ENCODE measurements at places on chromosomes 6 and 20. TPM values are rescaled to one million over a fixed set of nuclear protein-coding genes. Genes with fewer than 3 reads are reported as not detected.
A peak's percentile ranks its signal among the peaks of the same experiment; 100 is the strongest.

- DNase-seq, result peak; percentile 21
Observed at GRCh38 chr20:44979090-44979621, 12.8 kb downstream of the STK4 start.

- no peak for DNase-seq
Observed at GRCh38 chr6:33609528-33609927, 11.6 kb upstream of the ITPR3 start.

GRCh38 chr6:103534095-103534494 lies 1325.6 kb downstream of the HACE1 start:
- DNase-seq, result no peak

- DNase-seq, result peak; percentile 51
Observed at GRCh38 chr6:56796196-56796532, 153.5 kb upstream of the DST start.

DNA sequence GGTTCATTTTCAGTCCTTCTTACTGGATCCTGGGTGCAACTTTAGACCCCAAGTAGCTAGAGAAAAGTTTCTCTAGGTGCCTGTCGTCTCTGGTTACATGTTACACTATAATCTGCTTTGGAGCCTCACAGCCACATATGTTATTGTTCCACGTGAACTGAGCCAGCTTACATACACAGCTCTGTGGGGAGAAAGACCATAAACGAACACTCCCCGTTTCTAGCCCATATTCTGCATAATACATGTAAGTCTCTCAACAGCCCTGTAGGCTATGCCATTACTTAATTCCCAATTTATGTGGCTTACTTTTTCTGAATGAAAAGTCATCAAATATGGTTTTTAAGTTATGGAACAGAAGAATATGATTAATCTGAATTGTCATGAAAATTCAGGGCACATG lies 233.8 kb downstream of the BCKDHB start:
- no peak for DNase-seq

DNA sequence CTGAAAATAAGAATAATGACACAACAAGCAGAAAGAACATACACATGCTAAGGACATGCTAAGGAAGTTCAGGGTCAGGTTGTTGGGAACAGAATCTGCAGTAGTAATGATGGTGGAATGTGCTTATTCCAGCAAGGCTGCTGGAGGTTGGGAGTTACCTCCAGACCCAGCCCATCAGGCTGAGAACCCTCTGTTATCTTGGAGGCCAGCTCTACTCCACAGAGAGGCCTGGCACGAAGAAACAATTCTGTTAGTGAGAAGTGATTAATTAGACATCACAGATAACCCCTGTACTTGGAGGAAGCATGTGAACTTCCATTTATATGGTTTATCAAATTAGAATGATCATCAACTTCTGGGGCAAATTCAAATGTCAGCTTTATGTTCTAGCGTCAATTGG lies 22.1 kb upstream of the ARHGAP18 start:
- DNase-seq, result no peak

DNA sequence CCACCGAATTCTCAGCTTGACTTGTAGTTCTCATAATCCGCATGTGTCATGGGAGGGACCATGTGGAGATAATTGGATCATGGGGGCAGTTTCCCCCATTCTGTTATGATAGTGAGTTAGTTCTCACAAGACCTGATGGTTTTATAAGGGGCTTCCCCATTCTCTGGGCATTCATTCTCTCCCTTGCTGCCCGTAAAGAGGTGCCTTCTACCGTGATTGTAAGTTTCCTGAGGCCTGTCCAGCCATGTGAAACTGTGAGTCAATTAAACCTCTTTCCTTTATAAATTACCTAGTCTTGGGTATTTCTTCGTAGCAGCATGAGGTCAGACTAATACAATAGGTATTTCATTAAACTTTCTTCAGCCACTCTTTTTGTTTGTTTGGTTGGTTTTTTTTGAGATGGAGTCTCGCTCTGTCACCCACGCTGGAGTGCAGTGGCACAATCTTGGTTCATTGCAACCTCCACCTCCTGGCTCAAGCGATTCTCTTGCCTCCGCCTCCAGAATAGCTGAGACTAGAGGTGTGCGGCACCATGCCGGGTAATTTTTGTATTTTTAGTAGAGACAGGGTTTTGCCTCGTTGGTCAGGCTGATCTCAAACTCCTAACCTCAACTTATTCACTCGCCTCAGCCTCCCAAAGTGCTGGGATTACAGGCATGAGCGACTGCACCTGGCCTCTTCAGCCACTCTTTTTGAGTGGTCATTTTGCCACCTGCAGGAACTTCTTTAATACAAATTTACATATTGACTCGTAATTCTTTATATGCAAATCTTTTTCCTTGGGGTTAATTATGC lies 36.3 kb downstream of the GSTA2 start:
- no peak for DNase-seq

GRCh38 chr20:62365814-62366369 lies 1.2 kb downstream of the LAMA5 start:
- no peak for DNase-seq

DNA sequence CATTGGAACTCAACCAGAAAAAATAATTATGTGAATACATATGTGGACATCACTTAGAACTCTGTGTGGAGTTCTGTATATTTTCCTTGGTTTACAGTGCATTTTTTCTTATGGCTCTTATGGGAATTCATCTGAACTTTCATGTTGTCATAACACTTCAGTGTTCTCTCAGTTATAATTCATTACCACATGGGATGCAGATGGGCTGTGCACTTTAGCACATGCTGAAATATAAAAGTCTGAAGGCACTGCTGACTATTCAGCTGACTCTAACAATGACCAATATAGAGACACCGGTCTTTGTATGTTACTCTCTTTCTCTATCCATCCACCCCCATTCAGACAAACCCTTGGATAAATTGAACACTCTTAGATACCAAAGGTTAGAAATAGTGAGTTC lies 29.3 kb downstream of the GRIK2 start:
- DNase-seq, result no peak

DNA sequence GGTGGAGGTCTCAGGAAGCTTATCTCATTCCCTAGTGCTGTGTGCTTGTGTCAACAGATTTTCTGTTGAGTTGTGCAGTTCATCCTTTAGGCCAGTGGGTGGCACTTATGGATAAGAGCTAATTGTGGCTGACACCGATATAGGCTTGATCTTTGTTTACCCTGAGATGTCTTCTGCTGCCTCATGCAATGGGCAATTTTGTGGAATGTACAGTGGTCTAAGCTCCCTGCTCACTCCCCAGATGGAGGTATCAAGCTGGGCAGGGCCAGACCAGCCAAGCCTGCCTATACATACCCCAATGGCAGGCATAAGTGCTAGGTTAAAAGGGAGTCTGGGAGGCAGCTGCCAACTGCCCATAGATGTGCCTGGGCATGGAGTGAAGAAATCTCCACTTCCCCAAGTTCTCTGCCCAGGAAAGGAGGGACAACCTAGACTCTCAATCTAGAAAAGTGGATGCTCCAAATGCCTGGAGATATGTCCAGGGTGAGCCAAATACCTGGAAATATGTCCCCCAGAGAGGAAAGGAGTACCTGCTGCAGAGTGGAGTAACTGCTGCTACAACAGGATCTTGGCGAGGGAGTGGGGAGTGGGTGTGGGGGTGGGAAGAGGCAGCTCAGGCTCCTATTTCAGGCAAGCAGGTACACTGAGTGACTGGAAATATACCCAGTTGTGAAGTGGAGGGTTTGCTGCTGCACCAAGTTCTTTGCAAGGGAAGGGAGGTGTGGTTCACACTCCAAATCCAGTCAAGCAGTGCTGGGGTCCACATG lies 53.2 kb upstream of the ARG1 start:
- DNase-seq, result no peak

GRCh38 chr6:112912416-112913101 lies 565.4 kb downstream of the RFPL4B start:
- peak; percentile 9 for DNase-seq

Gene EYA2
- 0.08 TPM for total RNA-seq
